ENCODE measurements at places on chromosomes 2 and 18.

DNA sequence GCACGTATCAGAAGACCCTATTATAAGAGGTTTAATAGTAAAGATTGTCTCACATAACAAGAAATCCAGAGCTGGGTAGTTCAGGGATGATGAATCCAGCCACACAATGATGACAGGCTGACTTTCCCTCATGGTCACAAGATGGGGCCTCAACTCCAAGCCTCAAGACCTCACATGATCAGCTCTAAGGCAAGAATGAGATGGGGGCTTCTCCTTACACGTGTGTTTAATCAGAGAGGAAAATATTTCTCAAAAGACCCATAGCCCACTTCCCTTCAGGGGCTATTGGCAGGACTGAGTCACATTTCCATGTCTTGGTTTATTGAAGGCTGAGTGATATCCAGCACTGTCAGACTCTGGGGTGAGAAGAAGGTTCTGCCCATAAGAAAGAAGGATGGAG is 100.2 kb upstream of the FOSL2 start:
- DNase-seq, result no peak

- no peak for DNase-seq
Observed at GRCh38 chr2:227617316-227618230, at the start of gene SCYGR4. SCYGR4 (plus strand) TSS chr2:227617498; CDS start chr2:227617498, 0 bp downstream.

DNA sequence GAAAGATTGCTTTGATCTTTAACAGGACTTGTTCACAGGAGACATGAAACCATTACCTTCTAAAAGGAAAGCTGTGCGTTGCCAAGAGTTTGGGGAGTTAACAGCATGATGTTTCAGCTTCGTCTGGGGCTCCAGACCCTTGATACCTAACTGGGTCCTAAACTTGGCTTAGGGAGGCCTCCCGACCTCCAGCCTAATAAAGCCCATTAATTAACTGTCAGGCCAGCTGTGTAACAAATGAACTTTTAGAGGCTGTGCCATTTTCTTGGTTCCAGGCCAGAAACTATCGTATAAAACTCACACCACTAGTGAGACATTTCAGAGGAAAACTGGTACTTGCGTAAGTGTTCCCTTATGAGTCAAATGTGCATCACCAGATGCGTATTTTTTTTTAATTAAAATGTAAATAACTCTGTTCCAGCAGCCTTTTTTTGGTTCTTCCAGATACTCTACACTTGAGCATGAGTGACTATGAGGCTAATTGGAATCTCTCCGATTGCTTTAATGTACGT is 236.5 kb downstream of the BCL2 start:
- no peak for DNase-seq

DNA sequence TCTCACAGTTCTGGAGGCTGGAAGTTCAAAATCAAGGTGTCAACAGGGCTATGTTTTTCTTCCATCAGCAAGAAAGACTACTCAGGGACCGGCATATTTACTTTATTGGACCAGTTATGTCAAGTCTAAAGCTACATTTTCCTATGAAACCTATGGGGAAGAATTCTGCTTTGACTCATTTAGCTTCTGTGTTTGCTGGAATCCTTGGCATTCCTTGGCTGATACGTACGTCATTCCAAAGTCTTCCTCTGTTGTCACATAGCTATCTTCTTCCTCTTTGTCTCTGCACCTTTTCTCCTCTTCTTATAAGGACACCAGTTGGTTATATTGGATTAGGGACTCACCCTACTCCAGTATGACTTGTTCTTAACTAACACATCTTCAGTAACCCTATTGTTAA is 137.4 kb upstream of the FBXO11 start:
- DNase-seq, result no peak

GRCh38 chr2:134453476-134453875 is 199.6 kb downstream of the MGAT5 start:
- DNase-seq, result no peak

- no peak for DNase-seq
Observed at GRCh38 chr18:35141077-35141476, 99.8 kb upstream of the ZNF397 start.

GRCh38 chr2:226692521-226693126 is 107.0 kb downstream of the IRS1 start:
- DNase-seq, result no peak

GRCh38 chr2:172855588-172855987 is 119.9 kb downstream of the RAPGEF4 start:
- DNase-seq, result no peak
